Lung microvascular endothelial cell (primary cell): ENCODE measurements at places on chromosomes 1 and 21.

GRCh38 chr1:112855152-112855828 lies 100.7 kb downstream of the SLC16A1 start:
- no peak for DNase-seq

DNA sequence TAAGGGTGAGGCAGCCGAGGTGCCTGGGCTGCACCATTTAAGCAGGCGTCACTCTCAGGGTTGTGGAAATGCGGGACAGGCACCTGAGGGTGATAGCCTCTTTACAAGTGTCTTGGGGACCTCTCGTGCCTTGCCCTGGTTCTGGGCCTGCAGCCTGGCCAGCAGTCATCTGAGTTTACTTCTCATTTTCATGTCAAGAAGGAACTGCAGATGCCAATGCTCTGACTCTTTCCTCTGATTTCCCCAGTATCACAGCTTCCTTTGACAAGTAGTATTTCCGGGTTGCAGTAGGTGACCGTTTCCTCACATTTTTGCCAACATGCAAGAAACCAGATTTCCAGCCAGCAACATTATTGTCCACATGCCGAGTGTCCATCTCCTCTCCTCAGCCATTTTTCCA lies 286.9 kb downstream of the DISC1 start:
- no peak for DNase-seq

- DNase-seq: peak; percentile 73
These were observed 27.5 kb upstream of the MYSM1 start for GRCh38 chr1:58727364-58727763.

DNA sequence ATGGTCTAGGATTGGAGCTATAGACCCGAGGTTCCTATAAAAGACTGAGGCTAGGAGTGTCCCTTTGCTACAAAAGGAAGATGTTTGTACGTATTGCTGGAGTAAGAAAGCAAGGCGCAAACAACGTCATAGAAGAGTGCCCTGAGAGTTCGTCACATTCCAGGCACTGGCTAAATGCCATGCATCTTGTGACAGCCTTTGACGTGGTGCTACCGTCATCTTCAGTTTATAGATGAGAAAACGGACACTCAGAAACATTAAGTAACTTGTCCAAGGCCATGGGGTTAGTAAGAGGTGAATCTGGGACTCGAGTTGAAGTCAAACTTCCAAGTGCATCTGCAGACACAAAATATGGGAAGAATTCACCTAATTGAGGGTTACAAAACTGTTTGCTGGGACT lies 104.2 kb upstream of the SLC45A1 start:
- DNase-seq: no peak

DNA sequence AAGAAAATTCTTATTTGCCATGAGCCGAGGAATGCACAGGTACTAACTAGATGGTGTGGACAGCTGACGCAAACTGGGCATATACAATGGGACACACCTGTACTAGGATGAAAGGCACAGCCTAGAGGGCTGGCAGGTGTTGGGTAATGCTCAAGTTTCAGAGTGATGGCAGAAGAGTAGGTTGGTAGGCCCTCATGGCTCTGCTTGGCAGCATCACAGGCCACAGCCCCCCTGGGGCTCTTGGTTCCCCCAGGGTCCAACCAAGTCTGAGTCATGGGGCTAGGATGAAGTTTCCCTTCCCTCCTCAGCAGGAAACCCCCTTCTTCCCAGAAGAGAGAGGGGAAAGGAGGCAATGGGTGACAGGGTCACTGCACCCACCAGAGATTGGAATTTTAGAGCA lies 35.2 kb downstream of the SPEN start:
- no peak for DNase-seq

- DNase-seq: peak; percentile 77
These were observed 35.2 kb downstream of the URB2 start for GRCh38 chr1:229661022-229661877.

- DNase-seq: no peak
These were observed 23.4 kb downstream of the VAV3 start for GRCh38 chr1:107941531-107941930.

GRCh38 chr1:16607433-16607851 lies 5.9 kb downstream of the NBPF1 start:
- no peak for DNase-seq

- DNase-seq: no peak
These were observed 138.8 kb upstream of the USP24 start for GRCh38 chr1:55353707-55354620.

DNA sequence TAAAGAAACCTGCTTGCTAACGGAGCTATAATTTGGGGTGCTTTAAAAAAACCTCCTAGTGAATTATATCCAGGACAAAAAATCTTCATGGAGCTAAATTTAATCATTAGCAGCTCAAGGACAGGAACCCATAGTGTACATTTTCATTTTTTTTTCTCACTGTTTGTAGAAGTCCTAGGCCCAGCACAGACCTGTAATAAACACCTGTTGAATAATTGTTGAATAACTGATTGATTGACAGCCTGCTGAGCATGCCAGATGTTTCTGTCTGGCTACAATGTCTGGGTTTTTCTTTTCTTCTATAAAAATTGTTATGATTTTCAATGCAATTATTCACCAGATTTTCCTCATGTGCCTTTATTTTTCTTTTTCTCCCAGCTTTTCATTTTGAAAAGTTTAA lies 10.9 kb upstream of the GALNT2 start:
- no peak for DNase-seq

- no peak for DNase-seq
These were observed 38.6 kb downstream of the DIRAS3 start for GRCh38 chr1:68011657-68012375.

- peak; percentile 14 for DNase-seq
These were observed at the start of gene TSPAN2 for GRCh38 chr1:115089420-115090185. Gene TSPAN2, minus strand, starts transcription at chr1:115089503. Its CDS starts 71 bp downstream, at chr1:115089432.
